Calu3 (cell line): ENCODE measurements at places on chromosomes 2 and 18.
A peak's percentile ranks its signal among the peaks of the same experiment; 100 is the strongest.

GRCh38 chr2:189302274-189302948, 122.8 kb upstream of the COL5A2 start:
- no peak for DNase-seq

DNA sequence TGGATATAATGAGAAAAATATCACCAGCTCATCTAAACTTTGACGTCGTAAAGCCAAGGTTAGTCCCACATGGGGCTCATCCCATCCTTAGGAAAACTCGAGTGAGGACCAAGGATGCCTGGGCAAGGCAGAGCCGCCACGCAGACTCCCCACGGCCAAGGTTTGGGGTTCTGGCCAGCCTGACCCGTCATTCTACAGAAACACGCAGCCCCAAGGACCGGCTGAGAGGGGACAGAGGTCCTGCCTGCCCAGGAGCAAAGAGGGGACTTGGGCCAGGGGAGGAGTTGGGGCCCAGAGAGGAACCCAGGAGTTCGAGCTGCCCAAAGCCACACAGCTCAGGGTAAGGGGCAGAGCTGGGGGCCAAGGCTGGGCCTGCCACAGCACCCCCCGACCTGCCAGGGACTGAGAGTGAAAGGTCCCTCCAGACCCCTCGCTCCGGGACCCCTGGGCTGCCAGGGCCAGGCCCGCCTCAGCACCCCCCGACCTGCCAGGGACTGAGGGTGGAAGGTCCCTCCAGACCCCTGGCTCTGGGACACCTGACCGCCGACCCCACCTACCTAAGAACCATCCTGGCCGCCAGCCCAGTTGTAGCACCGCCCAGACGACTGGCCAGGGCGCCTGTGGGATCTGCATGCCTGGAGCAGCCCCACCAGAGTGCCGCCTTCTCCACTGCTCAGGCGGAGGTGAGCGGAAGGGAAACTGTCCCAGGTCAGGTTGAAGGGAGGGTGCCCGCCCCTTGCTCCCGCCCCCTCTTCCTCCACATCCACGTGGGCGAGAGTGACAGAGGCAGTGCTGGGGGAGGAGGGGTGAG, at the start of gene PDCD1:
Gene PDCD1, minus strand, starts transcription at position 689 of the 811 bp plus-strand sequence. Its CDS starts 56 bp downstream, at position 633.
- DNase-seq, result peak; percentile 31

- DNase-seq, result no peak
Measured at GRCh38 chr2:39717067-39717466, 51.4 kb downstream of the TMEM178A start.

DNA sequence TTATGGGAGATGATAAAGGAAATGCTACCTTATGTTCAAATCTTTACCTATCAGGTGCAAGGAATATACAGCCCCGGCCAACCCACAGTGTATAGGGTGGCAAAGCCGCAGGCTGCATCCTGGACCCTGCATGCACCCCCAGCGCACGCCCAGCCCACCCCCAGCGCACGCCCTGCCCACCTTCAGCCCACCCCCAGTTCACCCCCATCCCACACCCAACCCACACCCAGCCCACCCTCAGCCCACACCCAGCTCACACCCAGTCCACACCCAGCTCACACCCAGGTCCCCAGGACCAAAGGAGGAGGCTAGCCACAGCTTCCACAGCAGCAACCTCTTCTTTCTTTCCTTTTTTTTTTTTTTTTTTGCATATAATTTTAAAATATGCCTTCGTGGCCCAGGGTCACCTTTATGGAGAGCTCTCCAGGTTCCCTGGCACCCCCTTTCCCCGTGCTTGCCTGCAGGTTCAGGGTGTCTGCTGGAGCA, 120.9 kb downstream of the PTGR3 start:
- no peak for DNase-seq

- no peak for DNase-seq
Measured at GRCh38 chr2:65980531-65980930, 454.4 kb upstream of the MEIS1 start.

DNA sequence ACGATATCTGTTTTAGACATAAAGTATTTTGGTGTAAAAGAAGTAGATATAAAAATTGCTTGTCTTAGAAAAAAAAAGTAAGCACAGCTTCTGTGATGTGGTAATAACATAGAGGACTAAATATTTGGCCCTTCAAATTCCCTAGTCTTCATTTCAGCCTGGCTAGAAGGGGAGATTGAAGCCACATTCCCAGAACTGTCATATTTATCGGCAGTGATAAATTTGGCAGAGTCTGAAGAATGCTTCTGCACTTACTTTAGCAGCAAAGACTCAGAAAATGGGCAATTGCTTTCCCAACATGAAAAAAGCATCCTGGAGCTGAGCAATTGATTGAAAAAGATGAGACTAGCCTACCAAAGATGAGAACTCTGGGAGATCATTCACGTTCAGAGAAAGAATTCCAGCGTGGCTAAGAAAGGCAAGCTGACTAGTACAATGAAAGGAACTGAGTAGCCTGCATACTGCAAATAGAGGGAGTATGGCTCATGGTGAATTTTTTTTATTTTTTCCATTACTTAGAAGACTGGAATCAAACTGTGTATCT, 278.7 kb upstream of the KLHL29 start:
- DNase-seq, result no peak

- no peak for DNase-seq
Measured at GRCh38 chr2:144675331-144675730, 155.4 kb upstream of the ZEB2 start.

- no peak for DNase-seq
Measured at GRCh38 chr18:9435041-9435440, 40.3 kb upstream of the RALBP1 start.

- DNase-seq, result no peak
Measured at GRCh38 chr2:235727891-235728799, 234.3 kb downstream of the AGAP1 start.

- DNase-seq, result no peak
Measured at GRCh38 chr2:109279243-109279860, 150.3 kb downstream of the SH3RF3 start.

DNA sequence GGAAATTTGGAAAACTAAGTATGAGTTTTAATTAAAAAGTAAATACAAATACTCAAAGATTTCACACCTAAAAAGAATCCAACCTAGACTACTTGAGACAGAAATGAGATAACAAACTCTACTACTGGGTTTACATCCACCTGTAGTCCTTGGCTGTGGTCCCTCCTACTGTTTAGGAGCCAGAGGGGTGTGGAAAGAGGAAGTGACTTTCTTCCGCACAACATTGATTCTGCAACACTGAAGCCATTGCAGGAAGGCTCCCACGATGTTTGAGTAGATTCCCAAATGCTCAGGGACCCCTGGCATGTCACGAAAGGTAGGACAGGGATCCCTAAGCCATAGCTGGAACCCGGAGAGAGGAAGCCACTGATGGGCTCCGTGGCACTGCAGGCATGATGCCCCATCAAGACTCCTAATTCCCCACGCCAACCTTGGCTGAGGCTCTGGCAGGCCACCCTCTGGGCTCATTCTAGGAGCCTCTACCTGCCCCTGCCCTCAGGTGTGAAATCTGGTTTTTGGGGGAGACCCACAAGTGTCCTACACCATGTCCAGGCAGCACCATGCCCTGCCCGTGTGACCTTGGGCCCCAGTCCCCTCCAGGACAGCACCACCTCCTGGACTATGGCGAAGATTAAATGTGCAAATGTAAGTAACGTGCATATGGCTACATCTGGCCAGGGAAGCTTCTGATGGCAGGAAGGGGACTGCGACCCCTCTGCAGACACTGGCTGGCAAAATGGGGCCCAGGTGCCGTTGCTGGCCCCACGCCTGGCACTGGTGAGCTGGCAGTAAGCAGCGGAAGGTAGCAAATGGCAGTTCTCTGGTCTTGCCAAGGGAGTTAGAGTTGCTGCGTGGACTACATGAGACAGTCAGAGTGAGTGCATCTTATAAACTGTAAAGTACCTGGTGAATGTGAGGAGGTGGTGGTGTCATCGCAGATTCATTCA, 38.2 kb upstream of the MAL start:
- DNase-seq, result no peak

DNA sequence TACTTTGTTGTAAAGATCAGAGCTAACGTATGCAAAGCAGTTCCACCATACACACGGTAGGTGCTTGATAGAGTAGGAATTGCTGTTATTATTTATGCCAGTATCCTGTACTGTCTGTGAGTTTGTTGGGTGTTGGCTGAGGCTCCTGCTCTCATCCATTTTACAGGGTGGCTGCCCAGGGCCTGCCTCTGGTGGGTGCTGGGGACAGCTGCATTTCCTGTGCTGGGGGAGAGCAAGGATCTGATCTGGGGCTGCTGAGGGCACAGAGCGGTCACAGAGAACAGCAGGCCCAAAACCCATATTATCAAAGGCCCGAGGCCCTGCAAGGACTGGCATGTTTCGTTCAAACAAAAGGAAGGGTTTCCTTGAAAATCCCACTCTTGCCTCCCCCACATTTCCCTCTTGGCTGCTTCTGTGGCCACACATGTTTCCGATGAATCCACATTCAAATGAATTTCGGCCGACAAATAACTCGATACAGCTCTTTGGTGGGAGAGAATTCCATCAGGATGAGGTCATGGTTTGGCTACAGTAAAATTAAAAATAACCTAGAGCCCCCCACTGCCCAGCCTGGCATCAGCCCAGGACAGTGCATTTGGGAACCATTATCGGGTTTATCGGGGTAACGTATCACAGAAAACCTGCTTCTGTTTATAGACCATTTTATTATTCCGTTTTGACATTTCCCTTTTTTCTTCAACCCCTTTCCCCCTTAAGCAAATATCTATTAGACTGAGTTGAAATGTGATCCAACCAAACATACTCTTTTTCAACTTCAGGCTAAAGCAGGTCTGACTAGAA, 143.4 kb downstream of the CYRIA start:
- no peak for DNase-seq

DNA sequence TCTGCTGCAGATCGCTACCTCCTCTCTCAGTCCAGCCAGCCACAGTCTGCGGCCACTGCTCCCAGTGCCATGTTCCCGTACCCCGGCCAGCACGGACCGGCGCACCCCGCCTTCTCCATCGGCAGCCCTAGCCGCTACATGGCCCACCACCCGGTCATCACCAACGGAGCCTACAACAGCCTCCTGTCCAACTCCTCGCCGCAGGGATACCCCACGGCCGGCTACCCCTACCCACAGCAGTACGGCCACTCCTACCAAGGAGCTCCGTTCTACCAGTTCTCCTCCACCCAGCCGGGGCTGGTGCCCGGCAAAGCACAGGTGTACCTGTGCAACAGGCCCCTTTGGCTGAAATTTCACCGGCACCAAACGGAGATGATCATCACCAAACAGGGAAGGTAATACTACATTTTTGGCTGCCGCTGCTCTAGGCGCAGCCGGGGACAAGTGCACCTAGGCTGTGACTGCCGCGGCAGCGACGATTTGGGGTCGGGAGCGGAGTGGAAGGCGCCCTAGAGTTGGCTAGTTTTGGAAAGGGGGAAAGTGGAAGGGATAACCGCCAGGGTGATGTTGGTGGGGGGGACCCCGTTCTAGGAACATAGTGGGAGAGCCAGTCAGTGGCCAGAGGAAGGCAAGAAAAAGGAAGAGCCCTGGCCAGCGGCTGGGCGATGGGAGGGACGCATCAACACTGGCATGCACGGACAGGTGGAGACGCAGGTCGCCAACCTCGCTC, 776 bp downstream of the TBR1 start:
- DNase-seq, result no peak

DNA sequence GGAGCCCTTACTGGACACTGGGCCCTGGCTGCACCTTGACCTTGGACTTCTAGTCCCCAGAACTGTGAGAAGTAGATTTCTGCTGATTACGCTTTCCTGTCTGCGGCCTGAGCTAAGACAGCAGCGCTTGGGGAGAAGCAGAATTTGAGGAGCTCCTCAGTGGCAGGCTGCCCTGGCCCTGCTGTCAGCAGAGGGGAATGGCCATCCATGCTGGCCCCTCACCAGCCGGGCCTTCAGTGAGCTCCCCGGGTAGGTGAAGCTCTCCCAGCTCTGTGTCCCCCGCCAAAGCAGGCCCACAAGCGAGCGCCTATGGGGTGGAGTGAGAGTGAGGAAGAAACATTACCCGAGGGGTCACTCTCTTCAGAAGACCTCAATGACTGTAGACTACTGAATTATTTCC, 51.6 kb downstream of the RRM2 start:
- DNase-seq, result no peak

- DNase-seq, result no peak
Measured at GRCh38 chr2:181754105-181754504, 73.8 kb upstream of the NEUROD1 start.

DNA sequence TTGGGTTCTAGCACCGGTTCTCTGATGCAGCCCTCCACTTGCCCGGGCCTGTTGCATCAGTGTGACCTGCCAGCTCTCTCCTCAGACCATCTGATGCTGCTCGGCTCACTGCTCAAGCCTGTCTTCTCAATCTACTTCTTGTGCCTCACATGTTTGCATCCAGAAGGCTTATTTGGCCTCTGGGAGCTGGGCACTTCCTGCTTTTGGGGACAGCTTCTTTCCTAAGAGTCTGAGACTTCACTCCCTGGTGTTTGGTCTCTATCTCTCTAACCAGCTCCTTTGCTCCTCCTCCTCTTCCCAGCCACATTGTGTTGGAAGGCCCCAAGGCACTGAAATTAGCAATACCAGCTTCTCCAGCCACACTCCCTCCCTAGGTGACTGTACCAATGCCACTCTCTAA, 212.8 kb downstream of the CDCA7 start:
- DNase-seq, result no peak

DNA sequence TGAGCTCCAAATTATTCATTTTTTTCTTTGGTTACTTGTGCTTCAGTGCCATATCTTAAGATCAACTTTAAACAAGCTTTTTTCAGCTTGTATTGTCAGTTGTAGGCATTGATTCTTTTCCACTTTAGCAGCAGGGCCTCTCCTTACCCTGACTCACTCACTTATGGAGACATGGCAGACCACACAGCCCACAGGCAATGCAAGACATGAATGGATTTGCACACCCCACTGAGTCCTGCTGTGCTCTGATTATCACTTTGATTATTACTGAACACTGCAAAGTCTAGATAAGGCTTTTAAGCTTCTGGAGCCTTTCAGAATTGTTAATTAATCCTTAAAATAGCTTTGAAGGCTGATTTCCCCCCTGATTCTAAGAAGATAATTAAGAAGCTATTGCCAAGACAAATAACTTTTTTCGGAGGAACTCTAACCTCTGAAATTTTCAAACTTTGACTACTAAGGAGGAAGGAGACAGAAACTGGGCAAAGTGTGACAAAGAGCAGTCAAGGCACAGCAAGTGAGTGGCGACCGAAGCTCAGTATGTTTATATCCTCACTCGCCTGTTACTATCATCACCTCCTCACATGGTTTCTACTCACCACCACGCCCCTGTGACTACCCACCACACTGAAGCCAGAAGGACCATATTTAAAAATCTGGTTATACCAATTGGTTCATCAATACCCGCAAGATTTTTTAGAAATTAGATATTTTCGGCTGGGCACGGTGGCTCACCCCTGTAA, 43.3 kb downstream of the CACNB4 start:
- DNase-seq, result no peak
